Lung (tissue), 17 donors: ENCODE measurements at places on chromosomes 3 and 15. TPM values are rescaled to one million over a fixed set of nuclear protein-coding genes. Genes with fewer than 3 reads are reported as not detected.
A peak's percentile ranks its signal among the peaks of the same experiment; 100 is the strongest.

DNA sequence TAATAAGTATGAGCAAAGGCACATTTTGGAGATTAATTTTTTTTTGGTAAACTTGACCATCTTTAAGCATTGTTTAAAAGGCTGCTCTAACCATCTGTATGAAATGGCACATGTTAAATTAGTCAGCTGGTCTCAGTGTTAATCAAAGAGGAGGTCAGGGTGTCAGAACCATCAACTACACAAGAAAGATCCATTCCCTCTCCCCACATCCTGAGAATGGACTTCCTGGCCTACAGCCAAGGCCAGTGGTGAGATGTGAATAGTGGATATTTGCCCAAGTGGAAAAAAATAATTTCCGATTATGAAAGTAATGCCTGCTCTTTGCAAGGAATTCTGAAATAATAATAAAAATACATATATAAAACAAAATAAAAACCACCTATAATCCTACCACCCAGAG is 641.7 kb downstream of the NR2F2 start:
- DNase-seq: peak; percentile 31

GRCh38 chr3:157920822-157921700 is 185.2 kb downstream of the SHOX2 start:
- no peak for DNase-seq

DNA sequence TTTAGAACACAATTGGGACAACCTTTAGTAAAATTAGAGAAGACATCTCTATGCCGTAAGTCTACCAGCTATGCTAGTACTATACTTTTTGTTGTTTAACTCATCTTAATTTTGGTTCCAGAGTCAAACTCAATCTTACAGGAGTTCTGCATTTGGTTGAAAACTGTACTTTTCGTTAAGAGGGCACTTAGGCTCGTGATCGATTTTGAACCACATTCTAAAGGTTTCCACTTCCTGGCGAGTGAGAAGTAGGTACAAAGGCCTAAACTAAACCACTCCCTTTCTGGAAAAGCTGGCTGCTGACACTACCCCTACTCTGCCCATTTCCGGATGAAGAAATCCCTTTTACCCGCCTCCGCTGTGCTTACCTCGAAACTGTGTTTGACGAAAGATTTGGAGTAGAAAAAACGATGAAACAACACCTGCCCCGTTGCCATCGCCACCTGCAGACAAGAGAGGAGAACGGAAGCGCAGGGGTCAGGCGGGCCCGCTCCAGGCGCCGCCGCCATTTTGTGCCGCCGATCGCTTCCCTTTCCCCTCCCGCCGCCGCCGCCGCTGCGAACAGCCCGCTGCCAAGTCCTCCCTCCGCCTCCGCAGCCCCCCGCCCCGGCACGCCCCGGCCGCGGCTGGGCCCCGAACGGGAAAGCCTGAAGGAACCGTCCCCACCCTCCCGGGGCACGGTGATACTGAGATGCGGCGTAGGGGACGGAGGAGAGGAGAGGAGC is 748 bp downstream of the CCNL1 start:
- peak; percentile 76 for DNase-seq

CLDN1 gene
- 29.8 TPM for total RNA-seq

DNA sequence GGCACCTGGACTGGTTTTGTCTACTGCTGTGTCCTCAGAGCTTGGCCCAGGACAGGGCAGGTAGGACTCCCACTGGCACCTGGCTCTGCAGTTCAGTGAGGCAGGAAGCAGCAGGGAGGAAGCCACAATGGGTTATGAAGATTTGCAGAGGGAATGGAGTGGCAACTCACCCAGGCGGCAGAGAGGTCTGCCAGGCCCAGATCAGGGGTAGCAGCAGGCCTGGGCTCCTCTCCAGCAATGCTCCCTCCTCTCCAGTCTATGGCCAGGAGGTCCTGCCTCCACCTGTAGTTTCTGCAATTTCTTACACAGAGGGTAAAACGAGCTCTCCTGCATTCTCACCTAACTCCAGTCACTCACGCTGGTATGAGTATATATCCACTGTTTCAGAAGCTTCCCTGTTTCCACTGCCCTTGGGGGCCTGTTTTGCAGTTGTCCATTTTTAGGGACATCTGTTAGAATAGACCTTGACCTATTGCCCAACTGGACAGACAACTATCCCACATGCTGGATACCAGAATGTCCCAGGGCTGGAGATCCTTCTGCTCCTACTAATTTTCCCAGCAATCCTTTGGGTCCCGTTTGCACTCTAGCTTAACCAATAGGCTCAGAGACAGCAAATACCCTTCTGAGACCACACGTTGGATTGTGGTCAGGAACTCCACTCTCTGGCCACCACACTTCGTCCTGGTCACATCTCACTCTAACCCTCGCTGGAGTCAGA is 35.2 kb downstream of the HMCES start:
- DNase-seq: peak; percentile 61
